ENCODE measurements at places on chromosomes 6 and 20. TPM values are rescaled to one million over a fixed set of nuclear protein-coding genes. Genes with fewer than 3 reads are reported as not detected.

CALHM4 gene
- not detected for total RNA-seq

GTSF1L gene
- total RNA-seq, result not detected

CRISP1 gene
- total RNA-seq, result not detected

GHRH gene
- total RNA-seq, result not detected

HTR1B gene
- total RNA-seq, result not detected

FOXO3 gene
- 14.9 TPM for total RNA-seq

HUS1B gene
- total RNA-seq, result 0.22 TPM

DNA sequence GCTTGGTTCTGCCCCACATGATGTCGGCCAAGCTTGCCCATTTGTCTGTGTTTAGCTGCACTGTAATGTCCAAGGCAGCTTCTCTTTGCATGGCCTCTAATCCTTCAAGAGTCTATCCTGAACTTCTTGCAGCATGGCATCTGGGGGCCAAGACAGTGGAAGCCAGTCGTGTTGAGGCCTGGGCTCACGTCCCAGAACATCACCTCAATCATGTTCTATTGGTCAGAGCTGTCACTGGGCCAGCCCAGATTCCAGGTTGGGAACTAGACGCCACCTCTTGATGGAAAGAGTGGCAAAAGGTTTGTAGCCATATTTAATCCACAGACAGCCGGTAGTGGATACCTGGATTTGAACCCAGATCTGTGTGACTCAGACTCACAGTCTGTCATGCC, 25.3 kb downstream of the PPARD start:
- no peak for DNase-seq

DNA sequence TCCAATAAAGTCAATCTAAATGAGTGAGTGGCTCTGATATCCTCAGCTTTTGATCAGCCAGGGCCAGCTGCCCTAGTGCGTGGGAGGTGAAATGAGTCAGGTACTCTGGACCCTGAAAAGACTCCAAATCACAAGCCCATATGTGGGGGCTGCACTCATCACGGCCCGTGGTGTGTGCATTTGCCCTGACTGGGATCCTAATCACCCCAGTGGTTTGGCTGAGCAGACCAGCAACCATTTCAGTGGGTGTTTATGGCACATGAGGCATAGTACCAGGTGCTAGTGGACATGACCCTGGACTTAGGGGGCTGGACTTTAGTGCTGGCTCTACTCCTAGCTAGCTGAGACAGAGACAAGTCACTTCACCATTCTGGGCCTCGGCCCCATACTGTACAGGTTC, 39.4 kb downstream of the SCML4 start:
- DNase-seq, result peak; percentile 91

DNA sequence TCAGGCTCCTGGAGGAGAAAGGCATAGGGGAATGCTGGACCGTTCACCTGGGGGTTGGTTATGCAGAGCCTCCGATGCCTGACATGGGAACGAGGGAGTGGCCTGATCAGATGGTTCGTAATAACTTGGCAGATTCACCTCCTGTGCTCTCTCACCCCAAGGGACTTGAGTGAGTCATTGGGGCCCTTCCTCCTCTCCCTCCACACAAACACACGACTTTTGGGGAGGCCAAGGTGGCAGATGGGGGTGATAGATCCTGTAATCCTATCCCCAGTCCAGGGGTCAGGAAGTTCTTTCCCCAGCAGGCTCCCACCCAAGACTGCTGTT, 45.6 kb upstream of the ARFGEF2 start:
- peak; percentile 42 for DNase-seq

GRCh38 chr6:153131037-153131981, at the start of gene RGS17:
RGS17 (minus strand) TSS chr6:153131282; CDS start chr6:153044018, 87,264 bp downstream.
- peak; percentile 64 for DNase-seq

GRCh38 chr6:154318721-154319120, 37.9 kb downstream of the IPCEF1 start:
- no peak for DNase-seq

DNA sequence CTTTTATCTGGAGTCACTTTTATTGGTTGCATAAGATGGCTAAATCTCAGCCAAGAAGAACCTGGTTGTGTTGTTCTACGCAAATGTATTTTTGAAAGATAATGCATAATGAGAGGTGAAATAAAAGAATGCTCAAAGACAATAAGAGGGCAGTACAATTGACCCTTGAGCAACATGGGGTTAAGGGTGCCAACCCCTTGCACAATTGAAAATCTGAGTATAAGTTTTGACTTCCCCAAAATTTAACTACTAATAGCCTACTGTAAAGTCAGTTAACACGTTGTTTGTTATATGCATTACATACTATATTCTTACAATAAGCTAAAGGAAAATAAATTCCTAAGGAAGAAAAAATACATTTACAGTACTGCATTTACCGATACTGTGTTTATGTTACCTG, 5.9 kb downstream of the RNF146 start:
- DNase-seq, result no peak

GRCh38 chr6:15872241-15873103, 209.6 kb upstream of the DTNBP1 start:
- no peak for DNase-seq

- no peak for DNase-seq
Measured at GRCh38 chr6:38187325-38187724, 367.8 kb downstream of the ZFAND3 start.

- DNase-seq, result no peak
Measured at GRCh38 chr6:87419266-87419665, 11.5 kb downstream of the CFAP206 start.

- no peak for DNase-seq
Measured at GRCh38 chr6:34447910-34448309, 18.0 kb upstream of the PACSIN1 start.
